ENCODE measurements at places on chromosomes 7 and 10.

GRCh38 chr10:103722632-103723031, 132.7 kb downstream of the SH3PXD2A start:
- DNase-seq, result no peak

- no peak for DNase-seq
Observed at GRCh38 chr10:58518775-58519174, 6.1 kb downstream of the BICC1 start.

DNA sequence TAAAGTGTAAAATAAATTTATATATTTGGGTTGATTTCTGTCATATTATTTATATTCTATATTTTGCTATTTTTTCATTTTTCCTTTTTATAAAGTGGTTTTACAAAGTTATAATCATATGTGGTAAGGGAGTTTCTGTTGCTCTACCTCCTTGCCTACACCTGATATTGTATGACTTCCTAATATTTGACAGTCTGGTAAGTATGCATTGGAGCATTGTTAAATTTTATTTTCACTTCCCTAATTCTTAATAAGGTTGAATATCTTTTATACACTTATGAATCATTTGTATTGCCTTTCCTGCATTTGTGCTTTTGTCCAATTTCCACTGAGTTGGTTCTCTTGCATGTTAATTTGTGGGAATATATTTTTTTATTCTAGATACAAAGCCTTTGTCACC, 492.4 kb downstream of the GRID1 start:
- DNase-seq, result no peak

DNA sequence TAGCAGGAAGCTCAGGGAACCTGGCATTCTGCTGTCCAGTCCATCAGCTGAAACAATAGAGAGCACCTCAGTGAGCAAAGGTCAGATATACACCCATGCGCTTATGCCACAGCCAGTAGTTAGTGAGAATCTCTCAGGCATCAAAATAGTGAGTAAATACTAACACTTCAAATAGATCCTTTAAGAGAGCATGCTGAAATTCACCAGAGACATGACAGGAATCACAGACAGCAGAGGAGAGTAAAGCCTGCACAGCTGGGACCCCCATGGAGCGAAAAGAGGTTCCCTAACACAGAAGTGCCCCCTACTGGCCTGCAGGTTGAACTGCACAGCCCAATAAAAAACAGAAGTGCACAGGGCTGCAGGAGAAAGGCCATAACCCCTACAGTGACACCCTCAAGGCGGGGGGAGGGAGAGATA, 57.6 kb upstream of the ANTXRL start:
- DNase-seq, result no peak

DNA sequence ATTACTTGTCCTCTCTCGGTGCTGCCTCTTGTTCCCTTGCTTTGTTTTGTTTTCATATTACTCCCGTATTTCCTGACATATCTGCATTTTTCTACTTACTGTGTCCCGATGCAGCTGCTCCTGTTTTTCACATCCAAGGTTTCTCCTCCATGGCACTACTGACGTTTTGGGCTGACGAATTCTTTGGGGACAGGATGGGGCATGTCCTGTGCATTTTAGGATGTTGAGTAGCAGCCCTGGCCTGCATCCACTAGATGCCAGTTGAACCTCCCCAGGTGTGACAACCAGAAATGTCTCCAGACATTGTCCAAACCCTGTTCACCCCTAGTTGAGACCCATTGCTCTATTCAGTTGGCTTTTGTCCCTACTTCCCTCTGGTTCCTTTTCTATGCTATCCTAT, 12.4 kb downstream of the ZNF789 start:
- DNase-seq, result no peak

GRCh38 chr10:59880971-59881510, 25.3 kb downstream of the CCDC6 start:
- DNase-seq, result no peak

DNA sequence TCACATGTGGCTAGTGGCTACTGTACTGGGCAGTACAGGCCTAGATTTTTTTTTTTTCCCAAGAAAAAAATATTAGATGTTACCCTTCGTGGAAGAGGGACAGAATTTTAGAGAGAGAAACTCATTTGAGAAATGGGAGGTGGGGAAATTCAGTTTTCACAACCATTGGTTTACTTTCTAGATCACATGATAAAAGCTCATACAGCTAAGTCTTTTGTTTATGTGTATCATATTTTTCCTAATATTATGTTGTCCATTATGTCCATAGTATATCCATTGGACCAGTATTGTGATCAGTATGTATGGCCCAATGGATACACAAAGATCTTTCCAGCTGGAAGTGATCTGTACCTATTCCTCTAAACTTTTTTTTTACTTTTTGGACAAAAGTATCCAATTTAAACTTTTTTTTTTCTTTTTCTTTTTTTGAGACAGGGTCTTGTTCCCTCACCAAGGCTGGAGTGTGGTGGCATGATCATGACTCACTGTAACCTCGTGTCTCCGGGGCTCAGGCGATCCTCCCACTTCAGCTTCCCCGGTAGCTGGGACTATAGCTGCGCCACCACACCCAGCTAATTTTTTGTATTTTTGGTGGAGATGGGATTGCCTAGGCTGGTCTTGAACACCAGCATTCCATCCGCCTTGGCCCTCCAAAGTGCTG, 4.1 kb downstream of the CALU start:
- DNase-seq, result no peak

GRCh38 chr10:58152673-58153263, 114.9 kb downstream of the IPMK start:
- DNase-seq, result no peak

DNA sequence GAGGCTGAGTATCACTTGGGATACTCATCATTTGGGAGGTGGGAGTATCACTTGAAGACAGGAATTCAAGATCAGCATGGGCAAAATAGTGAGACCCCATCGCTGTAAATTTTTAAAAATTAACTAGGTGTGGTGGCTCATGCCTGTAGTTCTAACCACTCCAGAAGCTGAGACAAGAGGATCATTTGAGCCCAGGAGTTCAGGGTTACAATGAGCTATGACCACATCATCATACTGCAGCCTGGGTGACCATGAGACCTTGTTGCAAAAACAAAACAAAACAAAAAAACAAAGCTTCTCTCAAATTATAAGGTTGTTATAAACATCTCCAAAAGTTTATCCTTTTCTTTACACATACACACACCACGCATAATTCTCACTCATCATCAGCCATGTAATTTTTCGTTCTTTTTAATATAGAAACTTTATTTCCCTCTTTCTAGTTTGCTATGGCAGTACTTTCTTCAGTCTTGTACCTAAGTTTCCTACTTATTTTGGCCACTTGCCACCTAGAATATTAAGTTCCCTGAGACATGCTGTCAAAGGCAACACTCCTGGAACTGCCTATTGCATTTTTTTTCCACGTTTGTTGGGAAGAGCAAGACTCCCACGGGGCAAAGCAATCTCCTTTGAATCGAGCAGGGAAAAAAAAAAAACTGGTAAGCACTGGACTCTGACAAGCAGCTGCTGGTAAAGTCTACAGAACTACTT, 37.1 kb downstream of the SKIDA1 start:
- DNase-seq, result no peak

- DNase-seq, result peak; percentile 96
Observed at GRCh38 chr10:75234017-75234682, 1.6 kb downstream of the COMTD1 start.

DNA sequence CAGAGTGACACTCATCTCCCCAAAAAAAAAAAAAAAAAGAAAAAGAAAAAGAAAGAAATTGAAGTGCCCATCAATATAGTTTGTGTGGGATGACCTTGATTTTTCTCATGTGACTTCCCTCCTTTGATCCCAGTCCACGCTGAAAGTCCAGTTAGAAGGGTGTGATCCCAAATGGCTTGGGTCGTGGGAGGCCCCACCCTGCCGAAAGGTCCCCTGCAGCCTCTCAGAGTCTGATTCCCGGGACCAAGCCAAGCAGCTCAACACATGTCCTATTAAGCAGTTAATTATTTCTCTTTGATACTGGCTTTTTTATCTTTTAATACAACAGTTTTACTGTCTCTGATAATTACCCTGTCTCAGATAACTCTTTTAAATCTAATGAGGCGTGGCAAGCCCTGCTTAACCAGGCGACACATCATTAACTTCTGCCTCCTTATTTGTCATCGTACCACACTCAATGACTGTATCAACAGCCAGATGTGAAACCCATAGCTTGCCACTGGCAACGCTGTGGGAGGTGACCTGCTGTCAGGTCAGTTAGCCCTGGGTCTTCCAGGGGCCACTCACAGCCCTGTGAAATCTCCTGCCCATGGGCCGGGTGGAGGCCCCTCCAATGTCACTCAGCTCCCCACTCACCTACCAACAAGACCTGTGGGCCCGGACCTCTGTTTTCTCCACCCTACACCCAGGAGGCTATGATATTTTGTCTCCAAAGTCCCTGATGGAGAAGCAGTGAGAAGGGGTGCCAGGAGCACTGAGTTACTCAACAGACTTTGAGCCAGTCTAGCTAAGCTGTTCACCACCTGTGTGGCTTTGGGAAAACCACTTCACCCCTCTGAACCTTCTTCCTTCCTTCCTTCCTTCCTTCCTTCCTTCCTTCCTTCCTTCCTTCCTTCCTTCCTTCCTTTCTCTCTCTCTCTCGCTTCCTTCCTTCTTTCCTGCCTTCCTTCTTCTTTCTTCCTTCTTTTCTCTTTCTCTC, 110.0 kb upstream of the SFMBT2 start:
- no peak for DNase-seq

DNA sequence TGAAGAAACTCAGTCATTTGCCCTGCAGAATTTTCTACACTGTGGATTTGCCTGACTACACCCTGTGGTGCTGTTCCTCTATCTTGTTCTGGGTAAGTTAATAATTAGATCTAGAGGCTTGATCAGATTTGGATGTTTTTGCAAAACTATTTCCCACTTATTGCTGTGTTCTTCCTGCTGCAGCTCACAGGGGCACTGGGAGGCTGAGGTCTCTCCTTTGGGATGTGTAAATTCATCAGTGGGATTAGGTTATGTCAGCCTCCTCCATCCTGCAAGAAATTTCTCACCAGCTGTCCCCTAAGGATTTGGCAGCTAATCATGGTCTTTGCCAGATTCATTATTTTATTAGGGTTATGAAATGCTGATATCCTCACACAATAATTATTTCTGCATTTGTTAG, 148.1 kb upstream of the ZNF32 start:
- DNase-seq, result no peak

- no peak for DNase-seq
Observed at GRCh38 chr7:151470711-151471110, 30.8 kb upstream of the CRYGN start.

GRCh38 chr7:119935418-119936025, 337.5 kb upstream of the KCND2 start:
- DNase-seq, result no peak

DNA sequence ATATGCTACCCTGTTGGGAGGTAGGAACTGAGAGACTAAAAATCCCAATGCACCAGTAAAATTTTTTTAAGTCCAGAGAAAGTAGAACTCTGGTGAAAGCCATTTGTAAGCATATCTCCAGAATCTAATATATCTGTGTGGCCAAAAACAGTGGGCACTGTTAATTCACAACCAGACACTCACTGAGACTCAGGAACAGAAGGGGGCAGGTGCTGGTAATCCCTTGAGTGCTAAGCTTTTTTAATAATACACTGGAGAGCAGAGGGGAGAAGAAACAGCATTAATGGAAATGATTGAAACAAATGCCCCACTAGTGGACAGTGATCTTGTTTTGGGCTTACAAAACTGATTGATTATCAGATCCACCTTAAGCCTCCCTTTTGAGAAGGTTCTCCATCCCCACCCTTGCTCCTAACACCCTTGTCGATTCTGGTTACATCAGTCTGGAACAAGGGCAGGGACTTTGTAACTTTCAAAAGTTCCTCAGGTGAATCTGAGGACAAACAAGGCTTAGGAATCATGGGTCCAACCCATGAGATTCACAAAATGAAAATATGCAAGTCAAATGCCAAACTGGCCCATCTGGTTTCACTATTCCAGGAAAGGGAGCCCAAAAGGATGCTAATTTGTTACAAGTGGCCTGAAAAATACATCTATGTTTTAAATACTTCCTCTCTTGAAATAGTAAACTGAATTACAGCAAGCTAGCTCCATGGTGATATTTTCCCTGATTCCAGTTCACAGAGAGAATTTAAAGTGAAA, 29.7 kb downstream of the PLXNA4 start:
- no peak for DNase-seq

DNA sequence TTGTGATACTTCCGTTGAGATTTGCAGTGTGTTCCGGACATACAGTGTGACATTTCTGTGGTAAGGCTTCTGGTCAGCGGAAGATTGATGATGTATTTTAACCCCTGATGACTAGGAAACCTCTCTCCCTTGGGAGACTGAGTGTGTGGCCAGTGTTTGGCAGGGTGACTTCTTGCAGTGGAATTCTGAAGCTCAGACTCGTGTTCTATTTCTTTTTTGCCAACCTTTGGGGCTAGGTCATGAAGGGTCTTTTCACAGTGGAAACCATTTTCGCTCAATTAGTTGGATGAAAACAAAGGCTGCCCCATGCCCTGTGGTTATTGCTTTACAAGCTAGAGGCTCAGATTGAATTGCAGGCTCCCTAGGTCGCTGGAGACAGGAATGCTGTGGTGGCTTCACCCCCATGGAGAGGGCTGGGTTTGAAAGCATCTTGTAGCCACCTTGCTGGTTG, 288.9 kb downstream of the BBS9 start:
- DNase-seq, result no peak

DNA sequence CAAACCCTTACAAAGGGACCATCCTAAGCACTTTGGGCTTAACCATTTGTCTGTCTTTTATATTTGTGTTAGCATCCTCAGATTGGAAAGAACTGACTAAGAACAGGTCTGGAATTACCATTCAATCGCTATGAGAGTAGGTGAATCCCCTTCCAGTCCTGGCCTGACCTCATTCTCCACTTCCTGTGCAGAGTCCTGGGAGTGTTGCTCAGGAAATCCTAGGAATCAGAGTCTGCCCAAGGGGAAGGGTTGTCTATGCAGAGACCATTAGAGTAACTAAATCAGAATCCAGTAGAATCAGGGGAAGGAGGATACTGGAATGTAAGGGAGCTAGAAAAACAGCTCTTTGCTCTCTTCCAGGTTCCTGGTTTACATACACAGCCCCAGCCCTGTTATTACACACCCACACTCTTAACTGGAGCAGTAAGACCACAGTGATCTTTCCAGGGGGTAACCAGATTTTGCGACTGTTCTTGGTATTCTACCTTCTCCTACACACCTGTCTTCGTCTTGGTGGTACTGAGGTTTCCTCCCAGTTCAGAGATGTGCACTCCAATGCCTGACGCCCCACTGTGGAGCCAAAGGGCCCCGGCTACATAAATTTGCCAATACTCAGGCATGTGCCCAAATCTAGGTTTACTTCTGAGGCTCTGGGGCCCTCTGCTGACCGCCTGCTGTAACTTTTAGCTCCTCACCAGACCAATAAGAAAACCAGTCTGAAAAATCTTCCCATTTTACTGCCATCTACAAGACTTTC, 103.7 kb downstream of the RNF216 start:
- peak; percentile 56 for DNase-seq

DNA sequence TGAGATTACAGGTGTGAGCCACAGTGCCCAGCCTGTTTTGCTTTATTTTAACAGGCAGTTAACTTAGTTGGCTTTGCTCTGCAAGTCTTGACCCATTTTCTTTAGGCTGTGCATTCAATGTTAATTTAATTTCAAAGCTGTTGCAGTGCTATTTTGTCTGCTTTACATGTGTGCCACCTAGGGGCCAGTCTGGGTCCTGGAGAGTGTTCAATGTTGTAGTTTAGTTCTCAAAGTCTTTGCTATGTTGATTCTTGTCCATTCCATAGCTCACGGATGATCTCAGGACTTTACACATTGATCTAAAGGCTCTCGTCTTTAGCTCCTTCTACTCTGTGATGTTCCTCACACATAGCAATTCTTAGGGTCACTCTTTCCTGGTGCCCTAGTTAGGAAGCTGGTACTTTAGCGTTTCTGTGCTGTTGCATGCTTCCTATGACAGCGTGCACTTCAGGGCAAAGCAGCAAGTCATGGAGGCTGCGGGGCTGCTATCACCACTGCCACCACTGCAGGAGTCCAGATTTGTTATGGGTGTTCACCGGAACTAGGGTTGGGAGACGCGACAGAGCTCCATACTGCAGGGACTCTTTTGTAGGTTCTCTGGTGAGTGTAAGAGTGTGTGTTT, 16.4 kb upstream of the ABCA13 start:
- no peak for DNase-seq
